ENCODE measurements at places on chromosomes 5 and 9.

- DNase-seq = no peak
Measured at GRCh38 chr5:159465604-159466003, 135.3 kb upstream of the IL12B start.

GRCh38 chr9:28810388-28811075 is 1237.3 kb upstream of the C9orf72 start:
- DNase-seq = no peak

- DNase-seq = no peak
Measured at GRCh38 chr5:6719896-6720560, 6.8 kb downstream of the TENT4A start.

DNA sequence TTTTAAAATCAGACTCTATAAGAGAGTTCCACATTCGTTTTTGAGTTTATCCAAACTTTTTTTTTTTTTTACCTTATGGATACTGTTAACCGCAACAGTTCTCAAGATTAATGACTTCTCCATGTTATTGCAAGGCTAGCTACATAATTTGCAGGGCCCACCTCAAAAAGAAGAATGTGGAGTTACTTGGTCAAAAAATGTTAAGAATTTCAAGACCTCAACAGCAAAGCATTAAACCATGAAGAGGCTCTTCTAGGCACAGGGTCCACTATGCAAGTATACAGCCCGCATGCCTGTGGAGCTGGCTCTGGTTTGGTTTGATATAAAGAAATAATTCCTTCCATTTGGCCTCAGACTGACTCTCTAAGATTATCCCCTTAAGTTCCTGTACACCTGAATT is 133.3 kb upstream of the TLX3 start:
- no peak for DNase-seq

- no peak for DNase-seq
Measured at GRCh38 chr9:126501383-126502331, 112.1 kb upstream of the LMX1B start.

DNA sequence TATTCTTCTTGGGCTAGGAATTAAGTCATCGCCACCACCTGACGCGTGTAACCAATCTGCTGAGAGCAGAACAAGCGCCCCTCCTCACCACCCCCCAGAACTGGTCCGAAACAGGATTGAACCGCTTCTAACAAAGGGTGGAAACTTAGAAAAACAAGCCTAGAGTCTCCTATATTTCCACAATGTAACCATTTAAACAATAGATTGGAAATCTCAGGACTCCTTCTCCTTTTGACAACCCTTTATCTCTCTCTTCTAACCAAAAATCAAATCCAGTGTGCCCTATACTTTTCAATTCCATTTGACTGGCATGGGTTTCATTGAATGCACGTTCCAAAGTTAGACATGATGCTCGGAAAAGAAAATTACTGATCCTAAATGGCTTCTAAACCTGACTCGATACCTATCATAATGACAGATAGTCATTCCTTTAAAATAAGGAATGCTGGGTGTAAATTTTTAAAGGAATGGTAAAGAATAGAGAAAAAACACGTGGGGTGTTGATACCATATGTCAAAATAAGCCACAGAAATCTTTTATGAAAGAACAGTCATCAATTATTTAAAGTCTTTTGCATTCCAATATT is 1.2 kb downstream of the ARRDC3 start:
- DNase-seq = peak; percentile 62

GRCh38 chr5:172417983-172418630 is 36.2 kb downstream of the SH3PXD2B start:
- peak; percentile 64 for DNase-seq

DNA sequence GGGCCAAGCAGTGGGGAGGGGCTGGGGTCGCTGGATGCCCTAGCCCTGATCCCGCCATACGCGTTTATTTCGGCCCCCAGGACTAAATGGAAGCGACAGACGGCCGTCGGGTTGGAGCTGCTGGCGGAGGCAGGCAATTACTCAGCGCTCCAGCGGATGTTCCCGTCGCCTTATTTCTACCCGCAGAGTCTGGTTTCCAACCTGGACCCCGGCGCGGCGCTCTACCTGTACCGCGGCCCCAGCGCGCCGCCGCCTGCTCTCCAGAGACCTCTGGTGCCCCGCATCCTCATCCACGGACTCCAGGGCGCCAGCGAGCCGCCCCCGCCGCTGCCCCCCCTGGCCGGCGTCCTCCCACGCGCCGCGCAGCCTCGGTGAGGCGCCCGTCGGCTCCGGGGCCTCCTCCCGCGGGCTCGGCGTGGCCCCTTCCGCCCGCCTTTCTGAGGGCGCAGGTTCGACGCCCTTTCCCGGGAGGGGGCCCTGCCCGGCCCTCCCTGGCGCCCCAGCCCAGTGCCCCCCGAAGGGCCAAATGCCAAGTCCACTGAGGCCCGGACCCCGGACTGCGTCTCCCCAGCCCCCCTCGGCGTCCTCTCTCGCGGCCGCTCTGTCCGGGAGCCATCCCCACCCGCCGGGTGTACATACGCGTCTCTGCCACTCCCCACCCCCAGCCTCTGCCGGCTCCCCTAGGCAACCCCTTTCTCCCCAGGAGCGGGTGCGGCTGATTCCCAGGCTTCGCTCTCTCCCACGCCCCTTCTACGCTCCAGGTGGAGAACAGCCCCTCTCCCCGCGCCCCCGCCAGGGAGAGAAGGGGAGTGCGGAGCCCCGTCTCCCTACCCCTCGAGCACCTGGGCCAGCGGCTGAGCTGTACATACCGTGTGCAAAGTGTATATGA is 7.0 kb downstream of the BARHL1 start:
- no peak for DNase-seq

DNA sequence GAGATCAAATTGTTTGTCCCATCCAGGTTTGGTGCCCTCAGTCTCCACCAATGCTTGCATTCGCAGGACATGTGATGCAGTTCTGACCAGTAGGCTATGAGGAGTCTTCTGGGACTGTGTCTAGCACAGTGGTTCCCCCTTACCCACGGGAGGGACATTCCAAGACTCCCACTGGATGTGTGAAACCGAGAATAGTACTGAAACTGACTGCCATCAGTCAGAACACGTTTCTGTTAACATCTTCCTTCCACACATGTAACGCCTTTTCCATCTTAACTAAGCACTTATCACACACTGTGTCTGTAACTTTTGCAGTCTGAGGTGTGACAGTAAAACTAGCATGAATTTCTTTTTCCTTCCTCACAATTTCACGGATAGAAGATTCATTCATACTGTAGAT is 74.7 kb downstream of the PTTG1 start:
- DNase-seq = no peak

- no peak for DNase-seq
Measured at GRCh38 chr9:128396970-128397613, 23.6 kb upstream of the CERCAM start.

DNA sequence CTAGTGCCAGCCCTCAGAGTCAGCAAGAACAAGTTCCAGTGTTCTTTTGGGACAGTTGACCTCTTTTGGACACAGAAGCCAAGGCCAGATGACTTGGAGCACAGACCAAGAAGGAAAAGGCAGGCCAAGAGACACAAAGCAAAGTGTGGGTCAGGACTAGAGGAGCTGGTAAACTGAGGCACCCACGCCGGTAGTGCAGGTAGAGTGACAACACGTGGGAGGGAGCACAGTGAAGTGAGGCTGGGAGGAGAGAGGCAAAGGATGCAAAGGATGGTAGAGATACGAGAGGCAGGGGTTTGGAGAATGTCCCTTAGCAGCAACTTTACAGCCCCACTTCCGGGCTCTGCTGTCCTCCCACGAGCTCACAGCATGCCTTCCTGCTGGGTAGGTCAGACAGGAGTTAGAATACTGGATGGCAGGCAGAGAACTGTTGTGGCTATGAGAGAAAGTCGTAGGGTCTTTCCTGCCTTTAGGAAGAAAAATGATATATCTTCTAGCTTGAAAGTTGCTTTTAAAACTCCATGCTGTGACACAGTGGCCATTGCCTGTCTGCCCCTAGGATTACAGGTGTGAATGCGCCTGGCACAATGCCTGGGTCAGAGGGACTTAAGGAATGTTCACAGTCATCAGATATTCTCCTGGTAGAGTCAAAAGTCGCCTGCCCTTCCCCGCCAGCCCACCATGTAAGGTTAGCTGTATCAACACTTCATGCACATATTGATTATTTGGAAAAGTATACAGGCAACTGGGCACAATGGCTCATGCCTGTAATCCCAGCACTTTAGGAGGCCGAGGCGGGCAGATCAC is 97.9 kb downstream of the PDE8B start:
- no peak for DNase-seq

GRCh38 chr5:35436400-35437057 is 181.1 kb upstream of the SPEF2 start:
- DNase-seq = no peak

GRCh38 chr5:170769898-170770416 is 13.6 kb upstream of the GABRP start:
- DNase-seq = no peak

DNA sequence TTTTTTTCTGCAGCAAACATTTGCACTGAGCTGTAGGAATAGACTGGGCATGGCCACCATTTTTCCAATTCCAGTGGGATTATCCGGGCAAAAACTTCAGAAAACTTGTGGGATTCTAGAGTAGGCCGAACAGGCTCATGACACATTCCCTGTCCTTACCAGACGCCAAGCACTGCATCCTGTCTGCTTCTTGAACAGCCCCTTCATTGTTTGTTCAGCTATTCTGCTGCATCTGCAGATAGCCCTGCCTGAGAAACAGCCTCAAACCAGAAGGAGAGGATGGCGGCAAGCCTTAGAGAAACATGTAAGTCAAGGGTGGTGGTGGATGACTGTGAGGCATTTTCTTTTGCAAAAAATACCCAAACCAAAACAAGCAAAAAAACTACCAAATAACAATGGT is 111.8 kb upstream of the NTRK2 start:
- DNase-seq = no peak

DNA sequence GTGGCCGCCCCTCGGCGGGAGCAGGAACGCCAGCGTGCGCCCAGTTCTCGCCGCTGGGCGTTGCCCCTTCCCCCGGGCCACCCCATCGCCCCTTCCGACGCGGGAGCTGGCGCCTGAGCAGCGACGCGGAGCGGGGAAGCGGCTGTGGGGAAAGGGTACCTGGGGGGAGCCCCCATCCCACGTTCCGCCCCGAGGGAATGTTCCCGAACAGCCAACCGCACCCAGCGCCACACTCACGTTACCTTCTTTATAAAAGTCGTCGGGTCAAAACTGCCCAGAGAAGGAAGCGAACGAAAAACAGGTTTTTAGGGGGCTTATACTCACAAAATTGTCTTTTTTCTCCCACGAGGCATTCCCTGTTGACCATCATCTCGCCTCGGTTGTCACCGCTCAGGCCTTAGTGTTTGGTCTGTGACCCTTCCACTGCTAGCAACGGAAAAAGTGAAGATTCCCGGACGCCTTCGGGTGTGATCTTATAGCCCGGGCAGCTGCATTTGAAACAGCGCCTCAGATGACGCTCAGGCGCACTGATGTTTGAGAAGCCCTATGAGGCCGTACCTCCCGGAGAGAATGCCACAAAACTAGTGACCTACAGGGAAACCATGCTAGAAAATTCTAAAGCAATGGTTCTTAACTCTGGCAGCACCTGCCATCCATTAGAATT is 475 bp upstream of the GOLM1 start:
- no peak for DNase-seq

DNA sequence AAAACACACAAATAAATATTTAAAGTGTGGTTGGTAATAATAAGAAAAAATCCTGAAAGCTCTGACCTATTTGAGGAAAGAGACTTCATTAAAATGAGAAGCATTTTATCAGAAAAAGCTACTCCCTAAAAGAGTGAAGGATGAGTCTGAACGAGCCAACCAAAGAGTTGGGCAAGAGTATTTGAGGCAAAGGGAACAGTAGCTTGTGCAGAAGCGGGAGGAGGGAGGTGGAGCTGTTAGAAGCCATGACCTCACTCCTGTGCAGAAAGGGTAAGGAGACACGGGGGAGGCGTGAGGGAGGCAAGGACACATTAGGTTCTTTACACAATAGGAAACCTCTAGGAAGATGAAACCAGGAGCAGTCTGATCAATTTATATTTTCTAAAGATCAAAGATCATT is 29.4 kb downstream of the SH3RF2 start:
- no peak for DNase-seq

DNA sequence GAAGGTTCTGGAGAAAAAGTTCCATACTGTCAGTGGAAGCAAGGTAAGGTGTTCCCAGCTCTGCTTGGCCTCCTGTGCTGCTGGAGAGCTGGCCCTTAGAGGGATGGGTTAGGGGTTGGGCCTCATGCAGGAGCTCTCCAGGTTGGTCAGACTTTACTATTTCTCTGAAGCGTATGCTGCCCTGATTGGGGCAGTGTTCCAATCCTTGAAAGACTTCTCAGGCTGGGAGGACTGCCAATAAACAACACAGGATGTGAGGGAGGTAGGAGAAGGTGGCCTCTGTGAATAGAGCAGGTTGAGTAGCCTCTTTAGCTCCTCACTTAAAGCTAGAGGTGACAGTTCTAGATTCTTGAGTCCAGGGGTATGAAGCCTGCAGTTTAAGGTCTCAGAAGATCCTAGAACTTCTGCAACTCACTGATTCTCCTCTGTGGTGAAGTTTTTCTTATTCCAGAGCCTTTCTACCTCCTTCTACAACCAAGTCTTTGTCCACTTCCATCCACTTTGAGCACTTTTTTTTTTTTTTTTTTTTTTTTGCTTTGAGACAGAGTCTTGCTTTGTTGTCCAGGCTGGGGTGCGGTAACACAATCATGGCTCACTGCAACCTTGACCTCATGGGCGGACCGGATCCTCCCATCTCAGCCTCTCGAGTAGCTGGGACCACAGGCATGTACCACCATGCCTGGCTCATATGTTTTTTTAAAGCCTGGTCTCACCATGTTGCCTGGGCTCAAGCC is 3.0 kb downstream of the HNRNPAB start:
- peak; percentile 60 for DNase-seq

DNA sequence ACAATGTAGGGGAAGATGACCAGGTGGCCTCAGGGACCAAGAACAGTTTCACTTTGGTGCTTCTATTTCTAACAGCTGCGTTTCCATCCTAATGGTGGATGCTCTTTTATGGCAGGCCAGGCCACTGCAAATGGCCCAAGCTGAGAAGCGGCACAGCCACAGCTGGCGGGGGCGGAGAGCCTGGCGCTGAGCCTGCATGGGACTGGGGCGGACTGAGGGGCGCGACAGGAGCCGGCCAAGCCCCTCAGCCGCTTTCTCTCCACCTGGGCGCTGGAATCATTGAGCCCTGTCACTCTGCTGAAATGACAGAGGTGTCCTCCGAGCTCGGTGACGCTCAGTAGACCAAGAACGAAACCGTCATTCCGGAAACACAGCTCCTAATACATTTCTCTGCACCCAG is 317.3 kb upstream of the PDE4D start:
- DNase-seq = no peak

GRCh38 chr5:59828623-59829022 is 64.9 kb downstream of the PDE4D start:
- DNase-seq = no peak

DNA sequence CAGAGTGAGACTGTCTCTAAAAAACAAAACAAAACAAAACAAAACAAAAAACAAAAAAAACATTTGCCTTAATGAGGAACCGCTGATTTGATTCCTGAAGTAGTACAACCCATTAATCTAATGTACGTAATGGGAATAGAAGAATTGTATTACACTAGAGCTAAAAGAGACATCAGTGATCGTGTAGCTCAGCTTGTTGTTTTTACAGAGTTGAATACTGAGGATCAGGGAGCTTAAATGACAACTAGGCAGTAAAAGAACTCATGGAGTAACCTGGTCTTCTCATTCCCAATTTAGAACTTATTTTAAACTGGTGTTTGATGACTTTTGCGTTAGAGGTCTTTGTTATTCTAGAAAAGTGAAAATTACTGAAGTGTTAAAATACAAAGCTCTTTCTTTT is 65.1 kb upstream of the SLC28A3 start:
- DNase-seq = no peak

Measured in retinal pigment epithelial cell (primary cell).